ENCODE measurements at places on chromosomes 16 and 17.

DNA sequence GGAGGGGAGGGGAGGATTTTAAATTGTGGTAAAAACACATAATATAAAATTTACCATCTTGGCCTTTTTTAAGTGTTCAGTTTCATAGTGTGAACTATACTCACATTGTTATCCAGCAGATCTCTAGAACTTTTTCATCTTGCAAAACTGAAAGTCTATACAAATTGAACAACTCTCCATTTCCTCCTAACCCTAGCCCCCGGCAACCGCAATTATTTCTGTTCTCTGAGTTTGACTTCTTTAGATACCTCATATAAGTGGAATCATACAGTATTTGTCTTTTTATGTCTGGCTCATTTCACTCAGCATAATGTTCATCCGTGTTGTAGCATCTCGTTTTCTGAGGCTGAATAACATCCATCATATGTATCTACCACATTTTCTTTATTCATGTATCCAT is 30.0 kb upstream of the MRTFB start:
- DNase-seq, result no peak

GRCh38 chr17:57121308-57122042 is 36.4 kb downstream of the AKAP1 start:
- DNase-seq, result peak; percentile 72

GRCh38 chr17:7916385-7916682 is 245 bp upstream of the RNF227 start:
- no peak for DNase-seq

DNA sequence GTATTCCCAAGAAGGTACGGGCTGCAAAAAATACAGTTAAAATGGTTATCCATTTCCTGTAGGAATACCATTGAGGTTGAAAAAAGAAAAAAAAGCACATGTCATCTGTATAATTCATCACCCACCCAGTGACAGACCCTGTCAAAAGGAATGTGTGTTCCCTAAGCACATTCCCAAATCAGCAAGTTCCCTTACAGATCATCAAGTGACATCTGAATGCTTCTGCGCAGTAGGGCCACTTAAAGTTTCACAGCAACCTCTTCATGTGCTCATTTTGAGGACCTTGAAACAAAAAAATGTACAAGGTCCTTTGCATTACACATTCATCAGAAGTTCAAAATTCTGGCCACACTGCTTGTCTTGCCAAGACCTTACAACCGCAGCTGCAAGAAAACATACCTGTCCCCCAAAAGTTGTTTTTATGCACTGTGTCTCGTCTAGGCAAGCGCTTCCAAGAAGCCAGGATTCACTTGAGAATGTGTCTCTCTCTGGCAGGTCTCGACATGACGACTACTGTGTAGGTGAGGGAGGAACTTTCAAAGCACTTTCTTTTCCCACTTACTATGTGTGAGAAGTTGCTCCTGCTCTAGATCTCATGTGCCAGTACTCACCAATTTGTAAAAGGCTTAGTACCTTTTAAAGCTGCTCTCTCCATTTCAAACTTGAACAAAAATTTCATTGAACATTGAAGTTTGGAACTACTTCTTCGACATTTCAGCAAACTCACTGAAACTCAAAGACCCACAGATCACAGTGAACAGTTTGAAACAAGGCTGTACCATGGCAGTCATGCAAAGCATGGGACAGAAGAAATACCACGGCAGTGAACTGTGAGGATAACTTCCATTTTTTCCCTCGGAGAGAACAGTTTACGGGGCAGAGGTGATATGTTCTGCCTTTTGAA is 4.3 kb upstream of the POLG2 start:
- DNase-seq, result no peak

GRCh38 chr17:77570565-77570898 is 388.0 kb upstream of the TNRC6C start:
- DNase-seq, result no peak

GRCh38 chr17:78973792-78974520 is 5.8 kb downstream of the LGALS3BP start:
- DNase-seq, result no peak

DNA sequence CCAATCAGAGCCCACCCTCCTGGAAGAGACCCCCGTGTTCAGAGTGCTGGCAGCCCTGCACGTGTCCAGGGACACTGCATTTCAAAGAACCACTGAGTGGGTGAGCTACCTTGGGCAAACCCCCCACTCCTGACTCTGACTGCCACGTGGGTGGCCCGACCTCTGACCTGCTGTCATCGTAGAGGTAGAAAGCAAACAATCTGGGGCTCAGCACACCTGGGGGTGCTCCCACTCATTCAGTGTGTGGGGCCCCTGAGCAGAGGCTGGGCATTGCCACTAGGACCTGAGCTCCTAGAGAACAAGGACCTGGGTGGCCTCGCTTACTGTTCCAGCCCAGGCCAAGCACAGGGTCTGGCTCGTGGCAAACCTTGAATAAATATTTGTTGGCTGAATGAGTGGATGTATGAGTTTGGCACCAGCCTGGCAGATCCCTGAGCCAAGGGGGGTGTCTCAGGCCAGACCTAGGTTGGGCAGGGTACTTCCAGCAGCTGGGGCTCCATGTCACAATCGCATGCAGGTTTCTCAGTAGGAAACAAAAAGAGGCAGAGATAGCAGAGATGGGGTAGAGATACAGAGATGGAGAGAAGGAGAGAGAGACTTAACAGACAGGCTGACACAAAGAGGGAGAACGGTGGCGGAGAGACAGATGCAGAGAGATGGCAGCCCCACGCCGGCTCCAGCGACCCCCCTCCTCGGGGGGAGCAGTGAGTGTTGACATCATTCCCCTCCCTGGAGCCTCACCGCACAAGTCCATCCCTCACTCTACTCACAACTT is 5.4 kb upstream of the DRC7 start:
- DNase-seq, result no peak

DNA sequence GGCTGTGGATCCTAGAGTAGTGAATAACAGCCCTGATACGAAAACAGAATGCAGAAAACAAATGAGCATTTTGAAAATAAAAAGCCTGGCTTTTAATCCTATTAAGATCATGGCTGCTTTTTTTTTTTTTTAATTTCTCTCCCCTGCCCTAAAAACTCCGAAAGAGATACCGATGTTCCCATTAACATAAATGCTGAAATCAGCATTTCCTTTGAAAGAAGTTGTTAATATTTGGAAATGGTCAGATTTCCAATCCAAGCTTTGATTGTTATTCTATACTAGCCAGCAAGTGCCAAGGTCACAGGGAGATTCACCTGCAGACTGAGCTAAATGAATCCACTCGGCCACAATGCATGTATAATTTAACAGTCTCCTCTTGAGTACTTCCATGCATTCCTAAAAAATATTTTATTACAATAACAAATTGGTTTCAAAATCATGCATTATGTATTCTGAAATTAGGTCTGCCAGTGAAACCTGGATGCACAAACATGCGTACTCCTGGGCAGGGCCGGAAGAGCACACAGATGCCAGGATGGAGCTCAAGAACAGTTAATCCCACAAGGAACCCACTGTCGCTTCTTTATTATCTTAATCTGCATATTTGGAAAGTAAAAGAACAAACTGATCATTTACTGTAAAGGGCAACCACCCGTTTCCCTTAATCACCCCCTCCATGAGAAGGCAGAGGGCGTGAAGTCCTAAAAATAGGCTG is 521.5 kb upstream of the ZFHX3 start:
- no peak for DNase-seq

DNA sequence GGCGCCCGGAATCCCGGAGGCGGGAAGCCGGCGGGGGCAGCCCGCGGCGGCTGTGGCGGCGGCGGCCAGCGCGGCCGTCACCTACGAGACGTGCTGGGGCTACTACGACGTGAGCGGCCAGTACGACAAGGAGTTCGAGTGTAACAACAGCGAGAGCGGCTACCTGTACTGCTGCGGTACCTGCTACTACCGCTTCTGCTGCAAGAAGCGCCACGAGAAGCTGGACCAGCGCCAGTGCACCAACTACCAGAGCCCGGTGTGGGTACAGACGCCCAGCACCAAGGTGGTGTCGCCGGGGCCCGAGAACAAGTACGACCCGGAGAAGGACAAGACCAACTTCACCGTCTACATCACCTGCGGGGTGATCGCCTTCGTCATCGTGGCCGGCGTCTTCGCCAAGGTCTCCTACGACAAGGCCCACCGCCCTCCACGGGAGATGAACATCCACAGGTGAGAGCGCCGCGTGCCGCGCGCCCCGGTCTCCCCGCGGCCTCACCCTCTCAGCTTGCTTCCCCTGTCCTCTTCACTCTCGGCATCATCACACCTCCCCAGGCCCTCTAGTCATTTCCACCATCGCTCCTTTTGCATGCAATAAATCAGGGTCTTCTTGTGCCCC is 706 bp downstream of the SHISA6 start:
- DNase-seq, result peak; percentile 72

DNA sequence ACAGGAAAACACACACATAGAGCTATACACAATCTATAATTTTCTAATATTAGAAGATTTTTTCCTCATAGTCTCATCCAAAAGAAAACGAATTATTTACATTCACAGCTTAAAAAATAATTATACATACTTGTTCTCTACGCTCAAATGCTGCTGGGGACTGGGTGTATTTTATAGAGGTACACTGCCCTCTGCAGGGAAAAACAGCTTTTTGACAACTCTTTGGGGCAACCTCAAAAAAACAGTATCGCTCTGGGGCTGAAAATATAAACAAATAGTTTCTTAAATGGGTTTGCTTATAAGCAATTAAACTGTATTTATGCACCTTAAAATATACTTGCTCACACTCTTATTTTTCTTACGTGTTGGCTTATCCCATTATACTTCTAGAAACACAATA is 261.8 kb upstream of the PSMD7 start:
- no peak for DNase-seq

- DNase-seq, result no peak
Measured at GRCh38 chr17:530851-531250, 178.2 kb upstream of the RPH3AL start.

DNA sequence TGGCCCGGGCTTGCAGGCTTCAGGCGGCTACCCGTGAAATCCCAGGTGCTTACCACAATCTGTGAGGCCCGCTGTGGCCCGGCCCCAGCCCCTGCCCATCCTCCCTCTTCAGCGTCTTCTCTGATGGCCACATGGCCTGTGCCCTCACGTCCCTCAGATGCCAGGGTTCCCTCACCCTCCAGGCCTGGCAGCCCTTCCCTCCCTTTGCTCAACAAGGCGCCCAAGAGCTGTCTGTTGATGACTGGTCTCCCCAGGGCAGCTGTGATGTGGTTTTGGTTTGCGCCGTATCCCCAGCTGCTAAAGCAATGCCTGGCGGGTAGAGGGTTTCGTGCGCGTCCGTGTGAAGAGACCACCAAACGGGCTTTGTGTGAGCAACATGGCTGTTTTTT is 35.1 kb downstream of the PMM2 start:
- DNase-seq, result no peak

GRCh38 chr17:48611213-48611612 is 396 bp upstream of the HOXB7 start:
- DNase-seq, result no peak

DNA sequence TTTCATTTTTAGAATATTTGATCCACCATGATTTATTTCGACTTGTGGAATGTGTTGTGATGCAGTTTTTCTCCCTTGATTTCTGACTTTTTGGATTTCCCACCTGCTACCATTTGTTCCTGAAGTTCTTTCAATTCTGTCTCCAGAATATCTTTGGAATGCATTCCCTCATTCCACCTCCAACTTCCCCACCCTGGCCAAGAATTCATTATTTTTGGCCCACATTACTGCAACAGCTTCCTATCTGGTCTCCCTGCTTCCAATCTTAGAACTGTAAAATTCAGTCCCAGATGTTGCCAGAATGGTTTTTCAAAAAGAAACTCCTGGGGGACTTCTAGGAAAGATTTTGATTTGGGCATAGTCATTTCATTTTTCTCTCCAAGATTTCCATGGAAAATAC is 182.3 kb upstream of the HS3ST4 start:
- no peak for DNase-seq

DNA sequence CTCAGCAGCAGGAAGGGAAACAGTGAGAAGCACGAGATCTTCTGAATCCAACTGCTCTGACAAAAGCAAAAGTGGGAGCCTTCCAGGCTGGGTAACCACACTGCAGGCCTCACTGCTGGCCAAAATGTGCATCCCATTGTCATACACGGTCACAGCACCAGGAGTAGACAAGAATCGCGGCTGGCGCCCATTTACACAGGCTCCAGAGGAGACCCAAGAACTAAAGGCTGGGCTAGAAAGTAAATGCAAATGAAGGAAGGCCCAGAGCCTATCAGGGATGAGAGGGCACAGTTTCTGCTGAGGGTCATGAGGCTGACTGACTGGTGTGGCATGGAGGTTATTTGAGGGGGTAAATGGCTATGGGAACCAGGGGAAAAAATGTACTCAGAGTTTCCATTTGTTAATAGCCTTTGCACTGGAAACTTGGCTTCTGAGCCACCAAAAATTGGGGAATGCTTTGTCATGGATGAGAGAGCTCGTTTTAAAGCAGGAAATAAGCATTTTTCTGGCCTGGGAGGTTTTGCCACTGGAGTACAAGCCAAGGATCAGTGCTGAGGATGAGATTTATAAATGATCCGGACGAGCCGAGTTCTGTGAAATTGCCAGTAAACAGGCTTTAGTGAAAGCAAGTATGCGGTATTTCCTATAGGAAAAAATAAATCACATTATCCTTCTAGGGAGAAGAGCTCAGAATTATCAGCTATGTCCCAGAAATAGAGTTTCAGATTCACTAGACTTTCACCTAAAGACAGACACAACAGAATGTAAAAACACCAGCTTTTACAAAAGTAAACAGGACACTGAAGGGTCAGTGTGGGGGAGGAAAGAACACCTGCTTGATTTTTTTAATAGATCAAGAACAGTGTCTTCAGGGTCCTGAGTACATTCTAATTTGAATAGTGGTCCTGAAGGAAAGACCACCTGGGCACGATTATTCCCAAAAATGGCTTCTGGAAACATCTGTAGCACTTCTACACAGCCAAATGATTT is 66.9 kb upstream of the GSG1L start:
- DNase-seq, result no peak

Data from H9 (cell line).